Liver (tissue), 10 donors: ENCODE measurements at places on chromosomes 12 and 14. TPM values are rescaled to one million over a fixed set of nuclear protein-coding genes. Genes with fewer than 3 reads are reported as not detected.

DNA sequence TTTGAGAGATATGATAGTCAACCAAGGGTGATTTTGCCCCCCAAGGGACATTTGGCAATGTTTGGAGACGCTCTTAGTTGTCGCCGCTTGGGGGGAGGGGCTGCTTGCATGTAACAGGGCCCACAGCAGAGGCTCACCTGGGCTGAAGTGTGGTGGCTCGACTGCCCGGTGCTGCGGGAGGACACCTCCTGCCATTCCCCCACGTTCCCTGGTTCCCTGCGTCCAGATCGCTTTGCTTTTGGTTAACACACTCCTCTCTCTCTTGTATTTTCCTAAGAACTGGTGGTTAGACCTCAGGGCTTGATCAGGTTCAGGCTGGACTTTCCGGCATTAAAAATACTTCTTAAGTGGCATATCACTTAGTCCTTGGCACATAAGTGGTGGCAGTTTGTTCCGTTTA lies 18.9 kb downstream of the PPP2R5C start:
- no peak for DNase-seq

- DNase-seq, result no peak
Measured at GRCh38 chr12:9372202-9372601, 164.0 kb upstream of the PZP start.

CLEC6A gene
- not detected for total RNA-seq

AQP6 gene
- not detected for total RNA-seq
